SW 1271 (cell line): ENCODE measurements at places on chromosomes 5 and 9.
A peak's percentile ranks its signal among the peaks of the same experiment; 100 is the strongest.

DNA sequence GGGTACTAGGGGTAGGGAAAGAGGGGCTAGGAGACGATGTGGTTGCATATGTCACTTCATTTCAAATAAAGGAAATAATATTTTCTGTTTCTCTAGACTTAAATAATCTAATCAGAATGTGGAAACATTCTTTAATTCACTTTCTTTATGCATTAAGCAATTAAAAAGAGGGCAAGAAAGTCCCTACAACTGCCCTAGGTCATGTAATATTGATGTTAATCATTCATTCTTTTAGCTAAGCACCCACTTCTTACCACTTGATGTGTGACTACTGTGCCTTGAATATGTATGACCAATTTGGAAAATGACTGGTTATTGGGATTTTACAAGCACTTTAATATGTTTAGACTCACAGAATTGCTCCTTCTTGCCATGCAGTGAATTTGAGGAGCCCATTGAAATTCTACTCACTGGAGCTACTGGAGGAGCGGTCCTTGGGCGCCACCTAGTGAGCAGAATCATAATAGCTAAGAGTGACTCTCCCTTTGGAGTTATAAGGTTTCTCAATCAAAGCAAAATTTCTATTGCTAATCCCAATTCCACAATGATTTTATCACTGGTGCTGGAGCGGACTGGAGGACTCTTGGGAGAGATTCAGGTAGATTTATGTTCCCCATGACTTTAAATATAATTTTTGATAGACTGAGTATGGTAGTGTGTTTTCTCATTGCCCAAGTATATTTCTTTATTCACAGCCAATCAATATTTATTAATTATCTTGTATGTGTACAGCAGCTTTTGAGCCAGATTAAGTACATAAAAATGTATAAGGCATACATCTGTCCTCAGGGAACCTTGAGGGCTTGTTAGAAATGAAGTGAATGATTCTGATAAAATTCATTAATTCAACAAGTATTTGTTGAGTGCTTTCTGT lies 225.1 kb downstream of the ADGRV1 start:
- peak; percentile 72 for DNase-seq

GRCh38 chr5:177605667-177606066 lies 5.7 kb downstream of the B4GALT7 start:
- no peak for DNase-seq

DNA sequence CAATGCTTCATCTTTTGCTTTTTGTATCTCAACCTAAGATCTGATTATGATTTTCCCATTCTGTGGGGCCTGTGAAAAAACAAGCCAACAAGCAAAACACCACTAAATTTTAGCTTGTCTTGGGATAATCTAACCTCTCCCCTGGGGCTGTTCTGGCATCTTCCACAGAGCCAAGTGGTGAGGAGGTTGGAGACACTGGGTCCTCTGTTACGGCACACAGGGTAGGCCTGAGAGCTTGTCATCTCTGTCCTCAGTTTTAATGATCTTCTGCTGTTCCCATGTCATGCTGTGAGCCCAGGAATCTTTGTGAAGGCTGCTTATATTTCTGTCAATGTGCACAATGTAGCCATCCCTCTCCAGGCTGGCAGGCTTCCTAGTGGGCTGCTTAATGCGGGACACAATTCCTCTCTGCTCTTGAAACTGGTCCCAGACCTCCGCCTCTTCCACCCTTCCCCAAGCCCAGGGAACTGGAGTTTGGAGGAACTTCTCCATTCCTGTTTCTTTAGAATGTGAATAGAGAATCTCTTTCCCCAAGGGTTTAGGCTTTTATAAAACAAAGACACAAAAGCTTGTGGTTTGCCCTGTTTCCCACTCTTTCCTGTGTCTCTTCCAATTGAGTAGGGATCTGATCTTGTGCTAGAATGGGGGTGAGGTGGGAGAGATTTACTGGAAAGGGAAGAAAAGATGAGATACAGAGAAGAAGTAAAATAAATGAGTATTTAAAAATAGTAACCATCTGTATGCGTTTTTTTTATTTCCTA lies 30.9 kb upstream of the SEMA6A start:
- DNase-seq = no peak

DNA sequence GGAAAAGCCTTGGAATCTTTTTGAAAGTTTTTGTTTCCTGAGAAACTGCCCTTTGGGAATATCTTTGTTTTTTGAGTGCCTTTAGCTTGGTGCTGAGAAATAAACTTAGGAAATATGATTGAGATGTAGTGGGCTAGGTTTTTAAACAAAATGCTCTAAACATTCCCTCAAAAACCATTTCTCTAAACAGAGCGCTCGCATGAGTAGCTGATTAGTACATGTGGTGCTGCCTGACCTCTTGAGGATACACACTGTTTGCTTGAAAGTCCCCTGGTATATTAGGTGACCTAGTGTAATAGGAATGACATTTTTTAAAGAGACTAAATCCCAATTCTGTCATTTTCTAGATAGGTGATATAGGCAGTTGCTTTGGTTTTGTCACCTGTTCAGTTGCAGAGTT lies 132.3 kb downstream of the ADAMTSL1 start:
- no peak for DNase-seq

GRCh38 chr5:9264301-9264700 lies 281.6 kb downstream of the SEMA5A start:
- DNase-seq = no peak

DNA sequence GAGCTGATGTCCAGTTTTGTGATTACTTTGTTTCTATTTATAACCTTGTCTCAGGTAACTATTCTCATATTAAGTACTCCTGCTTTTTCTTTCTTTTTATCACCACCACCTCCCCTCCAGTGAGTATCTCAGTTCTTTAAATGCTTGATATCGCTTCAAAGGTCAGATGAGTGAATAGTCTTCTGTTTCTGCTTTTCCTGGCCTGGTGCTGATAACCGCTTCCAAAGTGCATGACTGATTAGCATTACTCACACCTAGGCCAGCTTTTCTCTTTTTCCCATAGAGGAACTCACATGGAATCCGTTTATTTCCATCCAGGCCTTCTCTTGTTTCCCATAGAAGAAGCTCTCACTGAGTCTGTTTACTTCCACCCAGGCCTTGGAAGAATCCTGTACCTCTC lies 3.2 kb downstream of the SLC36A1 start:
- DNase-seq = no peak

- no peak for DNase-seq
These were observed 3.3 kb downstream of the SLC46A2 start for GRCh38 chr9:112887381-112887780.

DNA sequence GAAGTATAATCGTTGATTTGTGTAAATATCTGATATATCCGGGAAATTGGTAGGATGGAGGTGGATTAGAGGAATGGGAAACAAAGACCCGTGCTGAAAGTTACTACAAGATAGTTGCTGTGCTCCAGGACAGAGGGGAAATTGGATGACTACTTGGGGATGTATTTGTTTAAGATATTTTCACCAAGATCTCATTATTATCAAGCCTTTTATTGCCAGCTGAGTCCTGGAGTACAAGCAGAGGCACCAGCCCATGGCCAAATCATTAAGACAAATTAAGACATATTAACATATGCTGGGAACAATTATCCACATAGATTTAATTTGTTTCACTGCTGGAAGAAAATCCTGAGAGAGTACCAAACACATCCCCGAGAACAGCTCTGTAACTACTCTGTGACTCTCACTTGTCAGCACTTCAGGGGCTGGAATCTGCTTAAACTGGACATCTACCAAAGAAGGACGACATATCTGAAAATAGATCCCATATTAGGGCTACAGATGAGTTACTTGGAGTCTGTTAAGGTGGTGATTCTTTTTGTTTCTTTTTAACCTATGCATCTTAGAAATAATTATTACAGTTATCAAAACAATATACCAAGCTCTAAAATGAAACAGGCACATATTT lies 68.2 kb downstream of the SLC1A1 start:
- no peak for DNase-seq

- no peak for DNase-seq
These were observed 1300.1 kb upstream of the ACO1 start for GRCh38 chr9:31084350-31084749.

DNA sequence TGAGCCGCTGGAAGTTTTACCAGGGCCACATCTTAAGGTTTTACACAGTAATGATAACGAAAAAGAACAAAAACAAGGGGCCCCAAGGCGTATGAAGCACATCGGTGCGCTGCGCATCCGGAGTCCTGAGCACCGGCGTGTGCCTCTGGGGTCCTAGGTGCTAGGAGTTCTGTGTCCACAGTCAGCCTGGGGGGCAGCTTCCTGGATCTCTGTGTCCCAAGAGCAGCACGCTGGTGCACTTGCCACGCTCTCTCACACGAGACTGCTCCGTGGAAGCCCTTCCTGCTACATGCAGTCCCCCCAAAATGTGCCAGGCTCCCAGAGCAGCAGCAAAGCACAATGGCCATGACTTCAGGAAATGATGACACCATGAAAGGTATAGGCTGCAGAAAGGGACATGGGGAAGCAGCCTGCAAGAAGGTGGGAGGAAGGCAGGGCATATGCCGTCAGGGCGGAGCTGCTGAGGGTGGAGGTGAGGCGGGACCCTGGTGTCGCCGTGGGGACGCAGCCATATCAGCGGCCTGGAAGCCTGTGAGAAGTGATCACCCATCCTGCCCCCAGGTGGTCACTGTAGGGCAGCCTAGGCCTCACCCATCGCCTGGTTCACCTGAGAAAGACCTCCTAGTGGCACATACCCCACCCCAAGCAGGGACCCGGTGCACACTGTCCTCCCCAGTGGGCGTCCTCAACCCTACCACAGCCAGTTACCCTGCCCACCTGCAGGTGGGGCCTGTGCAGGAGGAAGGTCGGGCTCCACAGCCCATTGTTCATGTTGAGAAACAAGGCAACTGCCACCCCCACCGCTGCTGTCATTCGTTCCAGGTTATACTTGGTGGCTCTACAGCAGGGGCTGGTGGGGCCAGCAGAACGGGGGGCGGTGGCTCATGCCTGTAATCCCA lies 23.6 kb upstream of the SLC6A3 start:
- DNase-seq = no peak

- DNase-seq = no peak
These were observed 384.7 kb downstream of the IRX2 start for GRCh38 chr5:2366816-2367215.
